Stimulated activated CD4-positive, alpha-beta T cell treated with anti-CD3 and anti-CD28 coated beads, Interleukin-12 subunit alpha, Interleukin-12 subunit beta, amount 100 ng/mL, for 48 hours (primary cell): ENCODE measurements at places on chromosomes 11 and 22.
A peak's percentile ranks its signal among the peaks of the same experiment; 100 is the strongest.

- DNase-seq = no peak
These were observed 125.1 kb downstream of the TIMP3 start for GRCh38 chr22:32926600-32926999.

GRCh38 chr11:12769834-12770345 is 95.7 kb downstream of the TEAD1 start:
- DNase-seq = no peak

DNA sequence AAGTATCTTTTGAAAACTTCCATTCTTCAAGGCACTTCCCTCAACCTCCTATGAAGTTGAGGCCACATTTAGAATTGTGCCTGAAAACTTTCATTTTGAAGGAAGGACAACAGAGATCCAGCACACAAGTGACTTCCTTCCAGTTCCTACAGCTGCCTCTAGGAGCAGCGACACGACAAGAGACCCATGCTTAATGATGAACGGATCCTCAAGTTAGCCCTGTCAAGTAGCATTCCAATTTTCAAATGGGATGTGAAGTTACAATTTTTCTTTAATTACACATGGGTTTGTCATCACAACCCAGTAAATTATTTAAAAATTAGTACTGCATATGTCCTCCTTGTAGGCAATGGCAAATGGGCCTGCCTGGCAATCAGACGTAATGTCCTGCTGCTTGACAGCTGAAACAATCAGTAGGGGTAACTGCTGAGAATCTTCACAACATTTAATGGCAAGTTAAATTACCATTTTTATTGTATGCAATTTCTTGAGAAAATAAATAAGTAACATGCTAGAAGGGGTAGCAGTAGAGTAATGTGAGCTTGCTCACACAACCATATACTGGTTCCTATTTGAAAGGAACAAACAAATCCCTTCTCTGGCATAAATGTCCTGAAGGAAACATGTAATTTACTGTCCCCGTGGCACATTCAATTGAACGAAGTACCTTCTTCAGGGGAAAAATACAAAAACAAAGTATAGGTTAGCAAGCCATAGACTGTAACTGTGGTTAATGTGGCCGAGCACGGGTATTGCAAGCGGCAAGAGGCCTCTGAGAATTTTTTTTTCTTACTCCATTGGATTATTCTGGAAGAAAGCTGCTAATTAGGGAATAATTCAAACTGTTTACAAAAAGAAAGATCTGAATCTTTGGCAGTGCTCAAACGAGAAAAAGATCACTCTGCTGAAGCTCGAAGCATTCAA is 288.3 kb downstream of the CADM1 start:
- no peak for DNase-seq

DNA sequence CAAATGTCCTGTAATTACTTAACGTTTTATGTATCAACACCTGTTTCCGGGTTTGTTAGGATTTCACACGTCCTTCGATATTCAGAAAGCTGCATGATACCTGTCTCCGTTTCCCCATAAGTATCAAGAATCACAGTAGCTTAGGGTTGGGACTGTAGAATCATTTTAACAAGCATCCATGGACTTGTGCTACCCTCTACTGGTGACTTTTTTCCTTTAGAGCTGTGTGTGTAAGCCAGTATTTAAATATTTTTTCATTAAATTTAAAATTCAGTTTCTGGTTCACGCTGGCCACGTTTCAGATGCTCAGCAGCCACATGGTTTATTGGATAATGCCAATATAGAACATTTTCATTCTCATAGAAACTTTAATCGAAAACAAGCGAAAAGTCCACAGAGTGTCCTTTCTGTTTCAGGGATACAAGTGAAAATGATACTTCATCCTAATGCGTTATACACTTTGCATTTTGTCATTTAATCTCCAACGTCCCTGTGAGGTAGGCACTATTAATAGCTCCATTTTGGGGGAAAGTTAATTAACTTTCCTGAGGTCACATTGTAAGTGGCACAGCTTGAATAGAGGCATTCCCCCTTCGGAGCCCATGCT is 61.5 kb upstream of the SLC25A18 start:
- DNase-seq = peak; percentile 36

- peak; percentile 79 for DNase-seq
These were observed 557 bp downstream of the RANGAP1 start for GRCh38 chr22:41285441-41285819.

DNA sequence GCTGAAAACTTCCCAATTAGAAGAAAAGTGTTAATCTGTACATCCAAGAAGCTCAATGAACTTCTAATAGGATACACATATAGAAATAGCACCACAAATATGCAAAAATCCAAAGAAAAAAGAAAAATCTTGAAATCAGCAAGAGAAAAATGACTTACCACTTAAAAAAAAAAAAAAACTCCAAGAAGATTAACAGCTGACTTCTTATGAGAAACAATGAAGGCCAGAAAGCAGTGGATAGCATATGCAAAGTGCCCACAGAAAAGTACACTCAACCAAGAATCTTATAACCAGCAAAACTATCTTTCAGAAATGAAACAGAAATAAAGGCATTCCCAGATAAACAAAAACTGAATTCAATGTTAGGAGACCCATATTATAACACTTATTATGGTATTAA is 29.9 kb upstream of the OR5B12 start:
- DNase-seq = no peak

- DNase-seq = no peak
These were observed 580.1 kb downstream of the BUD13 start for GRCh38 chr11:116192509-116193210.

DNA sequence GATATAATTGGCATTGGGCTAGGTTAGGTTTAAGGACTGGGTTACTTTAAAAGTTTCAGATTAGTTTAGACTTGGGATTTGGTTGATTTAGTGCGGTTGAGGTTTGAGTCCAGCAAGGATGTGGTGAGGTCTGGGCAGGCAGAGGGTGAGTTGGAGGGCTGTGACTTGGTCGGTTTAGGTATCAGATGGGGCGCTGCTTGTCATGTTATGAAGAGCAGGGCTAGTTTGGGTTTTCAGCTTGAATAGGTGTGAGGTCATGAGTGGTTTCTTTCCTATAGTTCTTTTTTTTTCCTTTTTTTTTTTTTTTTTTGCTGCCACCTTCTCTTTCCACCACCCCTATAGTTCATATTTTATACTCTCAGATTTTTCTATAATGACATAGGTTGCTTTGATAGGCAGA is 4.8 kb downstream of the CLCF1 start:
- DNase-seq = no peak

DNA sequence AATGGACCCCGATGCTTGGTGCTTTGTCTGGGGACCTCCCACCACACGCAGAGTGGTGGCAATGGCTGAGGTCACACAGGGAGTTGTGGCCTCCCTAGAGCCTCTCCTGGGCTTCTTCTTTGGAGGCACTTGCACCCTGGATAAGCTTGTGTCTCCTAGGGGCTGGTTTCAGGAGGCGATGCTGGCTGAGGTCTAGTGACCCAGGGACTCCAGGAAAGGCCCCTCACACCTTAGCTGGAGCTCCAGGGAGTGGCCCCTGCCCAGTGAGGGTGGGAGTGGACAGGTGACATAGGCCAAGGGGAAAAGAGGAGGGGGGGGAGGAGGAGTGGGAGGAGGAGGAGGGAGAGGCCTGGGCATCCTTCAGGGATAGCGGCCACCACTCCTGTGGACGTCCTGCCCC is 810 bp downstream of the IGLL1 start:
- DNase-seq = no peak

- no peak for DNase-seq
These were observed 24.6 kb downstream of the PPM1F start for GRCh38 chr22:21928048-21928447.

DNA sequence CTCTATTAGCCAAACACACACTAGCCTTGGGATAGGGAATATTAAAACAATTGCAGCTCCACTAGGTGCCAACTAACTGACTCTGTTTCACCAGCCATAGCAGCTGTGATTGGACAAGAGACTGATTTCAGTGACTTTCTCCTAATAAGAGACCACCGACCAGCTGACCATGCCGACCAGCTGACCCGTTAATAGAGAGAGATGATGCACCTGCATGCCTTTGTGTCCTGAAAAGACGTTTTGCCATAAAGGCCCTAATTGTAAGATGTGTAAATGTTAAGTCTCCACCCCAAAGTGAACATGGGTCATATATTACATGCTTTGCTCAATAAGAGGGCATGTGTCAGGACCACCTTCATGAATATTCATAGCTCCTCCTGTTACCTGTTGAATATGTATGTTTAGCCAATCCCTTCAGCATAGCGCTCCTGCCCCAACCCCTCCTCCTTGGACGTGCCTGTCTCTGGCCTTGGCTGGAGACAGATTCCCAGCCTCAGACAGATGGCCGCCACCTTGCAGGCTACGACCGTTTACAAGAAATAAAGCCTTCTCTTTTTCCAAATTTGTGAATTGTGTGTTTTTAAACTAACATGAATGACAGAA is 1.3 kb upstream of the NADSYN1 start:
- no peak for DNase-seq

DNA sequence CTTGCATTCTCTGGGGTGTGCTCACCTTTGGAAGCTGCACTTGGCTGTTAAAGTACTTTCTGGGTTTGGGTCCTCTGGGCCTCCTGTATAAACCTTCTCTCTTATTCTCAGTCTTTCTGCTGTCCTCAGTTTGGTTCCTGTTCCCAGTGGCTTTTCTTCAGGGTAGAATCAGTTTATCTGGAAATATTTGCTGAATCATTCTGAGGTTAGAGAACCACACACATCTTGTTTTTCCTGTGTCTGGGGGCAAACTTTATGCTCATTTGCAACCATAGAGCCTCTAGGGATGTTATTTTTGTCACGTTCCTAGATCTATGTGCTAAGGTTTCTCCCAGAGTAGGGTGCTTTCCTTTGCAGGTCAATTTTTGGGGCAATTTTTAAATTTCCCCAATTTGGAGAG is 224.3 kb upstream of the C11orf87 start:
- DNase-seq = no peak

GRCh38 chr11:69430566-69430965 is 50.9 kb upstream of the LINC01488 start:
- no peak for DNase-seq

GRCh38 chr22:36684841-36685240 is 18.7 kb downstream of the CACNG2 start:
- no peak for DNase-seq

GRCh38 chr11:57073128-57073527 is 84.4 kb downstream of the OR5AK2 start:
- DNase-seq = no peak

DNA sequence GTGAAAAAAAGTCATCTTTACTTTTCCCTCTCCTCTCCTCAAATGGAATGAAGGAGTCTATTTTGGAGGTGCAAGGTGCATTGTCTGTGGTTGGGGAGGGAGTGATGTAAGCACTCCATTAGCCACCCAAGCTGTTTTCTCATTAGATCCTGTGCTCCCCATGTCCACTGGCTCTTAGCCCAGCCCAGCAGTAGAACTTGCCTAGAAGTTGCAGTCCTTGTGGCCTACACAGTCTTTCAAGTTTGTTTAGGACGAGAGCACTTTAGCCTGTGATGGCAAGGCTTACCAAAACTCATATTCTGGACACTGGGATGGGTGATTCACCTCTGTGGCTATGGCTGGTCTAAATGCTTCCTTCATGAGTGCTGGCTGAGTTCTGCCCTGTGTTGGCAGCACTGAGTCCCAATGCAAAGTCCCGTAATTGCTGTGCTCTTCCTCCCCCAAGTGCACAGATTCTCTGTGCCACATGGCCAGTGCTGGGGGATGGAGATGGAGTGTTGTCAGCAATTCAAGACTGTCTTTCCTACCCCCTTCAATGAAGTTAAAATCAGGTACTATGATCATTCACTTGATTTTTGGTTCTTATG is 15.8 kb downstream of the SLC22A25 start:
- DNase-seq = no peak

- no peak for DNase-seq
These were observed 11.1 kb downstream of the PLAAT3 start for GRCh38 chr11:63603180-63603518.

- no peak for DNase-seq
These were observed 49.2 kb downstream of the PAK1 start for GRCh38 chr11:77424644-77425043.

- no peak for DNase-seq
These were observed 47.1 kb downstream of the ADAMTS8 start for GRCh38 chr11:130381317-130381716.

DNA sequence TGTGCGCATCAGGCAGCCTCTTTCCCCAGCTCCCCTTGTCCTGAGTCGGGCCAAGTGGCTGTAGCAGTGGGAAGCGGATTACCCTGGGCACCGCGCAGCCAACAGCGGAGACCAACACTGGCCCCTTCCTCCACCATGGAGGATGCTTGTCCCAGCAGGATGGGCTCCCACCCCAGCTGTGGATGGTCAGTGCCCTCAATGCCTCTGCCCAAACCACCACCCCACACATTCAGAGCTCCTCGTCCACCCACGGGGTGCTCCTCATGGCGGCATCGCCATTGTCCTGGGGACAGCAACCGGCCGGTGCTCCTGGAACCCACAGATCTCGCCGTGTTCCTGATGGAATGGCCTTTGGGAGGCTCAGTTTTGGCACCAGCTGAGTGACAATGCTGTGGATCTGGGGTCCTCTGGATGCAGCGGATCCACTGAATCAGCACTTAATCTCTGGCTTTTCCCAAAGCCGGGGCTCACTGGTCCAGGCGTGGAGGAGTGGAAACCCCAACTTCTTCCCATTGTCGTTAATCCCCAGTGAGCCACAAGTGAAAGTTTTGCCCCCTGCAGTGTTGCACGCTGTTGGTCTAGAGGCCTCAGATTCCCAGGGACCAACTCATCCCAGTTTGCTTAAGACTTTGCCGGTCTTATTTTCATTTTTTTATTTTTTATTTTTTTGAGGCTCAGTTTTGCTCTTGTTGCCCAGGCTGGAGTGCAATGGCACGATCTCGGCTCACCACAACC is 4.1 kb upstream of the B4GALNT4 start:
- no peak for DNase-seq

DNA sequence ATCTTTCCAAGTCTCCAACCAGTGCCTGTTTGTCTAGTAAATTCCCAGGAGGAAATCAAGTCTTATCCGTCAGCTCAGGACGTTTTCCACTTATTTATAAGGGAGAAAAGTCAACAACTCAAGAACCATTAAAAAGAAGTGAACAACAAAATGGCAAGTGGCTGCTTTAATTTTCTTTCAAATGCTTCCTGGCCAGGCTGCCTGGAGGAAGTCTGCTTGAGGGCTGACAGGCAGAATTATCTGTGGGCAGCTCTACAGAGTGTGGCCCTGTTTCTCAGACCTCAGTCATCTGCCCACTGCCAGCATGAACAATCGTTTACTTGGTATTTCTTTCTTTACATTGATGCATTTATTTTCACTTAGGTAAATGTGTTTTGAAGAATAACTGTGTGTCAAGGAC is 281.9 kb upstream of the ISX start:
- no peak for DNase-seq

DNA sequence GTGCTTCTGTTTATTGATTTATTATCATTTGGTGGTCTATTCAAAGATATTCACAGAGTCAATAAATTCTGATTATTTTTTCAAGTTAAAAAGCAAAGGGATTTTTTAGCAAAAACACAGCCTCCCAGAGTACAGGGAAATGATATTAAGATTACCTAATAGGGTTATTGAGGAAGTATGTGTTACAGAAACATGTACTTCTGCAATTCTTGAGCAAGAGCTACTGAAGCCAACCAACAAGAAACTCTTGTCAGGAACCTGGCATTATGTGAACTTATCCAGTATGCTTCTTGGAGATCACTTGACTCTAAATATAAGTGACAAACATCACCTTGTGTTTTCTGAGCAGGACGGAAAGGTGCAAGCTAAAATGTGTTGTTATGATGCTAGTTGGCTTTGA is 42.0 kb upstream of the CARD18 start:
- DNase-seq = no peak

- no peak for DNase-seq
These were observed 78.4 kb downstream of the MED15 start for GRCh38 chr22:20585639-20586402.
